ENCODE measurements at places on chromosomes 6 and 20.

GRCh38 chr20:1900321-1900801 lies 5.2 kb downstream of the SIRPA start:
- DNase-seq: no peak

GRCh38 chr6:136923954-136924673 lies 2.0 kb downstream of the SLC35D3 start:
- no peak for DNase-seq

DNA sequence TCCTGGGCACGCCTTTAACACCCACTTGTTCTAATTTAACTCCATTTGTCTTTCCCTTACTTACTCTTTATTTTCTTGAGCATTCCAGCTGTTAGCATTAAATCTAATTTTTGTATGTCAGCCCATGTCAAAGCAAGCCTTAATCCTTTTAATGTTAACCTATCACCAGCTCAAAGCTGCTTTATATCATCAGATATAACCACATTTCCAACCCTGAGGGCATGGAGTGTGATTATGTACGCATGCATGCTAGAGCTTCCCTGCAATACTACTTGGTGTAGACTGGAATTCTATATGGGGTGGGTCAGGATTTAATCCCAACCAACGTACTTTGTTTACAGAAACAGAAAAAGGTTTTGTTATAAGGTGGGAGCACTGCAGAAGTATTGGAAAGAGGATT lies 139.4 kb upstream of the HMGN3 start:
- peak; percentile 19 for DNase-seq

DNA sequence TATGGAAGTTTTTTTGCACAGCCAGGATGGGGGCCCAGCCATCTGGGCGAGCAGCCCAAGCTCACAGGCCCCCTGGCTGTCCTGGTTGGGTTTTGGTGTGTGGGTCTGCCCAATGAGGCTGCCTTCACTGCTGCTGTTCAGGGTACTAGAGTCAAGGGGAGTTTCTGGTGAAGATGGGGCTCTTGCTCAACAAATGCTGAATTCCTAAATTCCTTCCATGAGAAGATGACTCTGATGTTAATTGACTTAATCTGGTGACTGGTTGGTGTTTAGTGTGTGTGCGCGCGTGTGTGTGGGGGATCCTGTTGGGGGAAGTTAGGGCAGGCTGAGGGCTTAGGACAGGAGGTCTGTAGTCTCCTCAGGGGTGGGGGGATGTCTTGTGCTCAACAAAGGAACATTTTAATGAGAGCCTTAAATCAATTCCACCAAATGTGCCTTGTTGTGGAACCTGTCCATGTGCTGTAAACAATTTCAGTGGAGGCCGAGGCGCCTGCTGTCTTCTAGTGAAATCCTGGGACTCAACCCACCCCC lies 1.9 kb downstream of the PTK7 start:
- DNase-seq: no peak

GRCh38 chr6:106688177-106688951 lies 59.0 kb downstream of the QRSL1 start:
- no peak for DNase-seq

DNA sequence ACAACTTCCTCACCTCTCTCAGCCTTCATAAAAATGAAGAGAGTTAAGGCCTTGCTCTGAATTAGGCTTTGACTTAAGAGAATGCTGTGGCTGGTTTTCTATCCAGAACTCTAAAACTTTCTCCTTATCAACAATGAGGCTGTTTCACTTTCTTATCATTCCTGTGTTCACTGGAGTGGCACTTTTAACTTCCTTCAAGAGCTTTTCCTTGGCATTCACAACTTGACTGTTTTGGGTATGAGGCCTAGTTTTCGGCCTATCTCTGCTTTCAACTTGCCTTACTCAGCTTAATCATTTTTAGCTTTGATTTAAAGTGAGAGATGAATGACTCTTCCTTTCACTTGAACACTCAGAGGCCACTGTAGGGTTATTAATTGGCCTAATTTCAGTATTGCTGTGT lies 4.3 kb upstream of the LOC128125822 start:
- DNase-seq: no peak

DNA sequence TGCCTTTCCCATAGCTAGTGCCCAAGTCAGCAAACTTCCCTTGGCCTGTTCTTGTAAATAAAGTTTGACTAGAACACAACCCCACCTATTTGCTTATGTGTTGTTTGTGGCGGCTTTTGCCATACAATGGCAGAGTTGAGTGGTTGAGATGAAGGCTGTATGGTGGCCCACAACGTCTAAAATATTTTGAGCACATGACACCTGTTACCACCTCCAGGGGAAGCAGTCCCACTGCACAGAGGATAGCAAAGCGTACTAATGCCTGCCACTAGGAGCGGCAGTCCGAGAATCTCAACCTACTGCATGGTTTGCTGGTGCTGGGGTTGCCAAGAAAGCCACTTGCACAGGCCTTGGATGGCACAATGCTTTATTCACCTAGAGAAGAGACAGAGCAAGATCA lies 58.6 kb downstream of the TGM2 start:
- DNase-seq: no peak

DNA sequence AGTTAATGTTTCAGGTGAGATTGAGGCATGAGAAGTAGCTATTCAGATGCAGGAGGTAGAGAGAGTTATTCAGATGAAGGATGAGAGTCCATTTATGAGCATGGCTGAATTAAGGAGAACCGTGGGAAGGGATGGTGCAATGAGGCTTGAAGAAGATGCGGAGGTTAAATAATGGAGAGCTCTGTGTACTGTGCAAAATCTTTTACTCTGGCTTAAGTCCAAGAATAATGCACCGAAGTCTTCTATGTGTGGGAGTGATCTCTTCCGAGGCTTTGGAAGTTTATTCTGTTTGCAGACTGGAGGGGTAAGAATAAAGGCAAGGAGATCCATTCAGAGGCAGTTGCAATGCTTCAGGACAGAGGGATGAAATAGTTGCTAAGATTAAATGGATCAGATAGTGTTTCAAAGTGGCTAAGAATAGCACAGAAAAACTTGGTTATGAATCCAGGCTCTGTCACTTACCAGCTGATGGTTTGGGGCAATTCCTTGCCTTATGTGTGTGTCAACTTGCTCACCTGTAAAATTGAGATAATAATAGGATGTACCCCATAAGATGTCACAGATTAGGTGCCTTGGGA lies 467.1 kb downstream of the HDGFL1 start:
- DNase-seq: no peak

DNA sequence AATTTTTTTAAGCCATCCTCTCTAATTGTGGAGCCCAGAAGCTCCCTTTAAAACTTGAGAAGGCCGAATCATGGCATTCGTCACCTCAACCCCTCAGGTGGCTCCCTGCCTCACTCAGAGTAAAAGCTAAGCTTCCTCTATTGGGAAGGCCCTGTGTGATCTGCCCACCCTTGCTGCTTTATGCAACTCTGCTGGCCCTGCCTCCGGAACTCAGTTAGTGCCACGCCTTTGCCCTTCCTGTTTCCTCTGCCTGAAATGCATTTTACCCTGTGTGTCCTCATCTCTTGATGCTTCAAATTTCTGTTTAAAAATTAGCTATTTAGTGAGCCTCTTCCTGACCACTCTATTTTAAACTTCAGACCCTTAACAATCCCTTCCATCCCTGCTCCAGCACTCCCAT lies 5.7 kb downstream of the PACRG start:
- DNase-seq: no peak
